ENCODE measurements at places on chromosomes 3 and 15.

GRCh38 chr3:120130656-120131055 is 36.4 kb upstream of the GSK3B start:
- no peak for DNase-seq

GRCh38 chr15:57324590-57324890 is 51.8 kb upstream of the CGNL1 start:
- no peak for DNase-seq

DNA sequence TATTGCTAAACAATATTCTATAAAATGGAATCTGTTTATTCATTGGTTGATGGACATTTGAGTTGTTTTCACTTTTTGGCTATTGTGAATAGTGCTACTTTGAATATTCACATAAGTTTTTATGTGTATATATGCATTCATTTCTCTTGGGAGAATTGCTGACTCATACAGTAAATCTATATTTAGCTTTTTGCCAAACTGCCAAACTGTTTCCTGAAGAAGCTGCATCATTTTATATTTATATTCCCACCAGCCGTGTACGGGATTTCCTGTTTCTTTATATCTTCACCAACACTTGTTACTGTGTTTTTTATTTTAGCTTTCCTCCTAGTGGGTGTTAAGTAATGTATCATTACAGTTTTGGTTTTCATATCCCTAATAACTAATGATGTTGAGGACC is 12.5 kb upstream of the TCAIM start:
- no peak for DNase-seq

- DNase-seq, result no peak
Measured at GRCh38 chr3:49718858-49719213, 648 bp downstream of the AMIGO3 start.

DNA sequence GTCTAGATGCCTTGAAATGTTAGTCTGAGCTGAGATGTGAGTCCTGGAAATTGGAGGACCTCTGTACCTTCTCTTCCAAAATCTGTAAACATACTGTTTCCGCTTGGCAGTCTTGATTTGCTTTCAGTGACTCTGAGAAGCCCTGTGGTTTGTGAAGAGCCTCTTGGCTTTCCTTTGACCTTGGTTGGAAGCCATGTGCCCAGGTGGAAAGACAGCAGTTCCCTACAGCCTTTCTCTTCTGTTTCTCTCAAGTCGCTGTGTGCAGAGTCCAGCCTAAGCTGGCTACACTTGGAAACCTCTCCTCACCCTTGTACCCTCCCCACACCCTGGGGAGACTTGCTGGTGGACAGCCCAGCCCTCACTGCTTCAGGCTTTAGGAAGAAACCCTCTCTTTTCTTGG is 129.8 kb upstream of the CTDSPL start:
- no peak for DNase-seq

- DNase-seq, result no peak
Measured at GRCh38 chr3:45583021-45583851, 11.3 kb upstream of the LIMD1 start.

DNA sequence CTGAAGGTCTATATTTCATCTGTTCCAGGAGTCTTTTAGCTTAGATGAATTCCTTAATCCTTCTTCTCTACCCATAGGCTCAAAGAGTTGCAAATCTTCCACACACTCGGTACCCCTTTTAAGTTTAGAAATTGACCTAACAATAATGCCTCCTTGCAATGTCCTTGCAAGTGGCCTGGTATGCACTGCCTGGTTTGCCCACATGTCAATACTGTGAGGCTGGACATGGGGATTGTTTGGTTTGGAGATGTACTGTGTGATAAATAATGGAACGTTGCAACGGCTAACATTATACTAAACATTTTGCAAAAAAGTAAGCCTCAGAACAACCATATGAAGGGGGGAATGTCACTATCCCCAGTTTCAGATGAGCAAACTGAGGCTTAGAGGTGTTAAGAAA is 22.4 kb upstream of the TPM1 start:
- DNase-seq, result no peak

DNA sequence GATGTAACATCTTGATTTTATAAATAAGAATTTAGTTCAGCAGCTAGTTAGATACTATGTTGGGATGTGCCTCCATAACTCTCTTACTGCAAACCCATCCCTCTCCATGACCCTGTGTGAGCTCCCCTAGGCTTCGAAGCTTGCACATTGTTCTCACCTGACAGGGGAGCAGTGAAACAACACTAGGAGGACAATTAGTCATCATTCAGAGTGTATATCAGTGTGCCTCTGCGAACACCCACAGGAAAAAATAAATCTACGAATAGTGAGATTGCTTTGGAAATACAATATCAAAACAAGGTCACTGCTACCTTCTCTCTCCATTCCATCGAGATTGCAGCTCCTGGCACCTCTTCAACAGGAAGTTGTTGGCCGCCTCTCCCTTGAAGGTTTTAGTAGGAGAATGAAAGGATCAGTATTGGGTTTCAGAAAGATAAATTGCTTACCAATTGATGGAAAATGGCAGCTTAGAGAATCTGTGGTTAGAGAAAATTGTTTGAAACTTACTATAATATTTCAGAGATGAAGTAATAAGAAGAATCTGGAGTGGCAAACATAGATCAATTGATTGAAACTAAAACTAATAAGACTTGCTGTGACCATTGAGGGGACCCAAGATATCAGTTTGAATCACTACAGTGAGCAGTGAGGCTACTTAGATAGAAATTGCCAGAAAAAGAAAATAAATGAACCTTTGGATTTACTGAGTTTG is 103.2 kb downstream of the CHL1 start:
- DNase-seq, result no peak

DNA sequence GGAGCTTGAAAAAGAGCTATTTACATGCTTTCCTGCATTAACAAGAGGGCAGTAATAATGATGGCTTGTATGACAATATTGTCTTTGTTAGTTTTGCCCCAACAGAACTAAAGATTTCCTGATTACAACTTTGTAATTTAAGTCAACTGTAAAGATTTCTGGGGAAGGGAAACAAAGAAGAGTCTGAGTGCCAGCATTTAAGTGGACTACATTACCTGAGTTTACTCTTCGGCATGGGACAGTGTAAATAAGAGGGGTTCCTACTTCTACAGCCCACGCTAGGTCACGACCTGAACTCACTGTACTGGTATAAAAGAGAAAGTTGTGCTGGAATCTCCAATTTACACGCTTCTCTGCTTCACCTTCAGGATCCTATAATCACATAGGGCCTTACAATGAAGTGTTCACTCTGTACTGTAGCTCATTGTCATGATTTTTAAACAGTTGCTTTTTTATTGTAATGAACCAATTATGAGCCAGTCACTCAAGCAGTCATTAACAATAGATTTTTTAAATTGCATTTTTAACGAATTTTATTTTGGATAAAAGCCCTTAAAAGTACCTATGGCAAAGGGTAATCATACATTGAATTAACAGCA is 39.6 kb downstream of the DPH6 start:
- no peak for DNase-seq

GRCh38 chr3:11306817-11307589 is 34.8 kb downstream of the ATG7 start:
- no peak for DNase-seq

DNA sequence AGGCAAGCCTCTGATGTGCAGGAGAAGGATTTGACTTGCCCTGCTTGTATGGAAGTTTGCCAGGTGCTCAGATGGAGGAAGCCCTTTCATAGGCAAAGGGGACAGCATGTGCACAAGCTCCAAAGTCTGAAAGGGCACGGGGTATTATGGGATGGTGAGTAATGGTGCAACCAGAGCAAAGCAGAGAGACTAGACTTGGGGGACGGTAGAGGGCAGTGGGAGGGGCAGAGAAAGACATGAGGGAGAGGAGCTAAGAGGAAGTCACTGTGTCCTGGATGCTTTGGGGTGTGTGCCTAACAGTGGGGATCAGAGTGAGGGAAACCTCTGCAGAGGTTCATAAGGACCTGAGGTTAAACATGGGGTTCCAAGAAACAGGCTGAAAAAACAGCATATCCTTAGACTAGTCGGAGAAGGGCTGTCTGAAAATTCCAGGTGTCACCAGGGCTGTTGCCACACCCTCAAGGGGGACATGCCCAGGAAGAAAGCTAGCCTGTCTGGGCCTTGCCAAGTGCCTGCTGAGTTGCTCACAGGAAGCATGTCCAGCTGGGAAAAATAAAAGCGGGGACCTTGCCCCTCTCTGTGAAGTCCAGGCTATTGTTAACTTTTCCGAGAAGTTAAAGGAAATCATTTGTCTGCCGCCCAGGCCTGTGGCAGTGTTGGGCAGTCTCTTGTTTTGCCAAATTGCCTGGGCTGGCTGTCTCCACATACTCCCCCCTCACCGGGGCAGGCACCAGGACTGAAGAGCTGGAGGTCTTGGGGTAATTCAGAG is 47.1 kb downstream of the HRH1 start:
- DNase-seq, result no peak

- no peak for DNase-seq
Measured at GRCh38 chr15:32781781-32782180, 64.0 kb downstream of the GREM1 start.

DNA sequence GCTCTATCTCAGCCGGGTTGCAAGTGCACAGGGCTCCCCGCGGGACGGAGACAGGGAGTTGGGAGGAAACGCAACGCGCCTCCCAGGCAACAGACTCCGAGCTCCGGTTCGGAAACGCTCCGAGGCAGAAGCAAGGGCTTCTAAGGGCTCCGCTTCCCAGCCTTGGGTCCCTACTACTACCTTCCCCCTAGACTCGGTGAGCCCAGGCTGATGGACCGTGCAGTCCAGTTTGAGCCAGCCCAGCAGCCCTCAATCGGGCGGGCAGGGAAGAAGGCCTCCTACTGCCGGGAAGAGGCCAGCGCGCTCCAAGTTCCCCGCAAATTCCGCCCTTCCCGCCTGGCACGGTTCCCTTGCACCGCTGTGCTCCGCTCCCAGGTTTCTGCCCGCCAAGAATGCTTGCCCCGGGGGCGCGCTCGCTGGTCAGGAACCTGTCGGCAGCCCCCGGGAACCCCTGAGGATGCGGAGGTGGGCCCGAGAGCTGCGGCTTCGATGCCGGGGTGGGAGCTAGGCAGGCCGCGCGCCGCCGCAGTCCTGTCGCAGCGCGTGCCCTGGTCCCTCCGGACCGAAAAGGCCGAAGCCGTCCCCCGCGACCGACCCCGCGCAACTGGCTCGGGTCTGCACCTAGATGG is 728 bp downstream of the TRANK1 start:
- DNase-seq, result peak; percentile 16

GRCh38 chr3:131849616-131850015 is 185.2 kb downstream of the CPNE4 start:
- DNase-seq, result no peak

DNA sequence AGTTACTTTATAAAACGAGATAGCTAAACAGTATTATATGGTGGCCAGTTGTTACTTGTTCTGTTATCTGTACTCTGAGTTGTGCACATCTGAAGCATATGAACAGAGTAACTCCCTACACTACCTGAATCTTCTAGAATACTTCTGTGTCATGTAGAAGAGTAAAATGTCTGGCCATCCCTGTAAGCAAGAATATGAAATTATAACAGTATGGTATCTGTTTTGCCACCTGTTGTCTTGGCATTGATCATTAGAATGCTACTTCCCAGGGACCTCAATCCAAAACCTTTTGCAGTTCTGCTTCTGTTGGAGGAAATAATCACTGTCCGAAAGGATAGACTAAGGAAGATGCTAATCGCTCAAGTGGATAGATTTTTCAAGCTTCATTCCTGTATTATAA is 1.9 kb downstream of the TEX9 start:
- DNase-seq, result no peak

- no peak for DNase-seq
Measured at GRCh38 chr3:142027735-142028134, 121.6 kb downstream of the TFDP2 start.

- no peak for DNase-seq
Measured at GRCh38 chr15:93497291-93497690, 408.3 kb upstream of the RGMA start.

Data from stimulated activated CD4-positive, alpha-beta T cell treated with anti-CD3 and anti-CD28 coated beads, Interleukin-12 subunit alpha, Interleukin-12 subunit beta, amount 100 ng/mL, for 48 hours (primary cell).